NCI-H345 (cell line): ENCODE measurements at places on chromosomes 2 and 18.
A peak's percentile ranks its signal among the peaks of the same experiment; 100 is the strongest.

- DNase-seq = no peak
Observed at GRCh38 chr2:29157131-29157530, 41.9 kb downstream of the CLIP4 start.

GRCh38 chr18:9760641-9761040 is 52.5 kb downstream of the RAB31 start:
- no peak for DNase-seq

DNA sequence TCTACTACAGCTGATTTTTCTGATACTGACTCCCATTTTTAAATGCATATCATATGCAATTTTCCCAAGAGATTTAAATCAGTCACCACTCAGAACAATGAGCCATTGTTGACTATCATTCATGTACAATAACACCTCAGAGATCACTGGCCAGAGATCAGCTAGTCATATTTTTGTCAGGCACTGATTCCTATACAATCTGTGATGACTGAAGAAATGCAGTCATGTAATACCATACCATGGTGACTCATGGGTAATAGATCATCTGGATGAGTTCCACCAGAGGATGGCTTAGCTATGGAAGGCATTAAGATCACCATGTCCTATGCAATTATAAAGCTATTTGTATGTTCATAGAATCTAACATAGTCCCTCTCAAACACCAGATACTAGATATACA is 285.7 kb upstream of the DCC start:
- no peak for DNase-seq

DNA sequence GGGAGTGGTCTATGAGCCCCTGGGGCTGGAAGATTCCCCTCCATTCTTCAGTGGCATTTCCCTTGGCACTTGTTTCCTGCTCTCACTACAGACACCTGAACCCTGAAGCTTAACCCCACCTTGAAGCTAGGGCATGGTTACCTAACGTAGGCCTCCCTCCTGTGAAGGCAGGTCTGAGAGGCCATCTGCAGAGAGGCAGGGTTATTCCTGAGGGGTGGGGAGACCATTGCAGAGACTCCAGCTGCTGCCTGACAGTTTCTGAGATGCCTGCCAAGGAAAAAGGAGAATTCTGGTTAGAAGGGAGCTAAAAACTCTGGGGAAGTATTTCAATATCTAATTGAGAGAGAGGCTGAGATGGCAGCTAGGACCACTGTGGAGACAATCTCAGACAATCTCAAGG is 119.3 kb upstream of the NDUFV2 start:
- no peak for DNase-seq

DNA sequence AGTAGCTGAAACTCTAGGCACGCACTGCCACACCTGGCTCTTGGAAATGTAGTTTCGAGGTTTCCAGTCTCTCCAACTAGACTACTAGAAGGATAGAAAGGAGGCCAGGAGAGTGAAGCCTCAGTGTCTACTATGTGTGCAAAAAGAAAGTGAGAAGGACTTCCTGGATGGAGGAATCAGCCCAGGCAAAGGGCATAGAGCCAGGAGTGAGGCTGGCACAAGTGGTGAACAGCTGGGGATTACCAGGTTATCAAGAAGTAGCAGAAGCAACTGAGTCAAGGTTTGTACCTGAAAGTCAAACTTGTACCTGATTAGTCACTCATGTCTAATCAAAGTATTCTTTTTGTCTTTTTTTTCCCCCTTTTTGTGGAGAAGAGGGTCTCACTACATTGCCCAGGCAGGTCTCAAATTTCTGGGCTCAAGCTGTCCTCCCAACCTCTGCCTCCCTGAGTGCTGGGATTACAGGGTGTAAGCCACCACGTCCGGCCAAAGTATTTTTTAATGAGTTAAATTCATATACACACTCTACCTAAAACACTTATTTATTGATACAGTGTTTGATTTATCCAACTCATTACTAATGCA is 8.7 kb upstream of the FZD5 start:
- DNase-seq = no peak

- no peak for DNase-seq
Observed at GRCh38 chr2:174063492-174064092, 98.4 kb upstream of the SP3 start.

DNA sequence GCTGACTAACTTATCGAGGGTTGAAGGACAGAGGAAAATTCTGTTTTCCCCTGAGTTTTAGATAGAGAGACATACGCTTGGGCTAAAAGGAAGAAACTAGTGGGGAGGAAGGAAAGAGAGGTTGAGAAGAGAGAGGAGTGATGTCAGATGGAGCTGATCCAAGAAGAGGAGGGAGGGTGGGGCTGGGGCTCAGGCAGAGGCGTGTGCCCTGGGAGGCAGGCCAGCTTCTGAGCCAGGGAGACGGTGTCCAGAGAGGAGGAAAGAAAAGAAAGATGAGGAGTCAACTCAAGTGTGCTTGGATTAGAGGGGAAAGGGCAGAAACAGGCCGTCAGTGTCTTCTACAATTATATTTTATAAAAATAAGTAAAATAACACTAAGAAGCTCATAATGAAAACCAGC is 56.2 kb downstream of the EMILIN2 start:
- DNase-seq = no peak

GRCh38 chr2:217816396-217816869 is 186.4 kb downstream of the TNS1 start:
- DNase-seq = no peak

GRCh38 chr2:226451486-226451885 is 348.1 kb downstream of the IRS1 start:
- no peak for DNase-seq

GRCh38 chr18:31791817-31792579 is 31.3 kb upstream of the SLC25A52 start:
- no peak for DNase-seq

DNA sequence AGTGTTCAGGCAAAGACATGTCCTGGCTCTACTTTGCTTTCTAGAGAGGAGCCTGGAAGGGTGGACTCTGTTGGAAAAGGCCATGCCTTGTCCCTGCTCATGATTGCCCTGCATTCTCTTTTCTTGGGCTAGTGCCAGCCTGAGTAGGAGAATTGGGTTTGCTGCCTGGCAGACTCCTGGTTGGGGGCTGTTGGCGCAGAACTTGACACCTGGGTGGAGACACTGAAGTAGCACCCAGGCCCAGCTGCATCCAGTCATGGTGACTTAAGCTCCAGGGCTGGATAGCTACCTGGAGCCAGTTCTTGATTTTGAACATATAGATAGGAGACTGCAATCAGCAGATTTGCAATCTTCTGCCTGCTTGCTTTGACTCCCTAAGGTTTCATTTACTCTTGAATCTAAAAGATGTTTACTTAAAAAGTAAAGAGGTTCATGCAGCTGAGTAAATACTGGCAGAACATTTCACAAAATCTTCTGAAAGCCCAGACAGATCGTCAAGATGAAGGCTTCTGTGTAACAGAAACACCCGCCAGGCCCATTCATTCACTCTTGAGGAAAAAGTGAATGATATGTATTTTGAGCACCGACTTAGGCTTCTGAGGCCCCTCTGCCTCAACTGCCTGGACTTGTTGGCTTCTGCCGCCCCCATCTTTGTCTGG is 38.0 kb upstream of the YWHAQ start:
- peak; percentile 92 for DNase-seq

- no peak for DNase-seq
Observed at GRCh38 chr2:160157861-160158829, 41.9 kb downstream of the ITGB6 start.

DNA sequence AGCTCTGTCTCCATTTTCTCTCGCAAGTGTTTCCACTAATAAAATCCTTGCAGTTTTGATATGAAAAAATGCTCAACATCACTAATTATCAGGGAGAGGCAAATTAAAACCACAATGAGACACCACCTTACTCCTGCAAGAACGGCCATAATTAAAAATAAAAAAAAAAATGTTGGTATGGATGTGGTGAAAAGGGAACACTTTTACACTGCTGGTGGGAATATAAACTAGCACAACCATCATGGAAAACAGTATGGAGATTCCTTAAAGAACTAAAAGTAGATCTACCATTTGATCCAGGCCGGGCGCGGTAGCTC is 49.8 kb upstream of the GREB1L start:
- DNase-seq = no peak

GRCh38 chr18:22946217-22946616 is 13.1 kb downstream of the RBBP8 start:
- DNase-seq = no peak

DNA sequence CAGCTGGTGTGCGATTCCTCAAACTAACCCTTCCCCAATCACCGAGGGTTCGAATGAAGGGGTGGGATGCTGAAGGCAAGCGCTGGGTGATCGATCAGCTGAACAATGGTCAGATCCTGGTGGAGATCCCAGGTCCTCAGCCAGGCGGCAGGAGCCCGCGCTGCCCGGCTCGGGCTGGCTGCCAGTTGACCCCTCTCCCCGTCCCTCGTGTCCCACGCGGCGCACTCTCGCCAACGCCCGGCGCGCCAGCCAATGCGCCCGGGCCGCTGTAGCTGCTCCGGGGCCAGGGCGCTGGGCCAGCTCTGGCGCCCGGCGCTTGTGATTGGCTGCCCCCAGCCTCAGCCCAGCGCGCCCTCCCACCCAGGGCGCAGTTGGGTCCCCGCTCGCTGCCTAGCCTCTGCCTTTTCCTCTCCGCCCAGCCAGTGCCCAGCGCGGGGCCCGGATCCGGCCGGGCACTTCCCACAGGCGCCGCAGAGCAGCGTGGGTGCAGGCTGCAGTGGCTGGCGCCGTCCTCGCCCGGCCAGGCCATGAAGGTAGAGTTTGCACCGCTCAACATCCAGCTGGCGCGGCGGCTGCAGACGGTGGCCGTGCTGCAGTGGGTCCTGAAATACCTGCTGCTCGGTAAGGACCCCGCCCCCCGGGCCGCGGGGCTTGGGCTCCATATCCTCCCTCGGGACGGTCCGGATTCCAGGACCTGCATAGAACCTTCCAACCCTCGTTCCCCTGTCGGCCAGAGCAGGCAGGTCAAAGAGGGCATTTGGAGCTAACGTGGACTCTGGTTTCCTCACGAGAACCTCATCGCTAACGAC is at the start of gene MOGAT1:
MOGAT1 (plus strand) TSS at position 400 of the 809 bp plus-strand sequence; CDS start at position 528, 128 bp downstream.
- DNase-seq = peak; percentile 36

DNA sequence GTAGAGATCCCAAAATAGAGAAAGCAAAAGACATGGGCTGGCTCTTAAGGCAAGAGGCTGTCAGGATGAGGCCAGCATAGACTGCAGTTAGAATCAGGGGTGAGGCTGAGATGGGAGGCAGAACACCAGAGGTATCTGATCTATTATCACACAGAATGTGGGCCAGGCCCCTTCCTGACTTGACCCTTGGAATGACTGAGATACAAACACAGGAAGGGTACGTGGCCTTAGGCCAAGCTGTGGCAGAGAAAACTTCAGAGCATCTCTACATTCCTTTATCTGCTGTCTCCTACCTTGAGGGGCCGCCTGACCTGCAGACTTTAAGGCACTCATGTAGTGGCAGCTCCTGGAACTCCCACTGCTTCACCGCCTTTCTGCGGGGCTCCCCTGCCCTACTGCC is 28.4 kb downstream of the TMEM17 start:
- no peak for DNase-seq

GRCh38 chr2:86344404-86344803 is 7.0 kb upstream of the REEP1 start:
- DNase-seq = no peak

- no peak for DNase-seq
Observed at GRCh38 chr2:66481100-66481549, 46.2 kb downstream of the MEIS1 start.

GRCh38 chr18:72444798-72445155 is 99.4 kb downstream of the CBLN2 start:
- DNase-seq = no peak

GRCh38 chr2:190466819-190467446 is 58.8 kb downstream of the MFSD6 start:
- peak; percentile 47 for DNase-seq

GRCh38 chr2:29865512-29865911 is 55.9 kb downstream of the ALK start:
- no peak for DNase-seq

- DNase-seq = no peak
Observed at GRCh38 chr2:71787476-71788185, 334.3 kb downstream of the DYSF start.

- DNase-seq = no peak
Observed at GRCh38 chr18:37741032-37741623, 175.5 kb upstream of the CELF4 start.

DNA sequence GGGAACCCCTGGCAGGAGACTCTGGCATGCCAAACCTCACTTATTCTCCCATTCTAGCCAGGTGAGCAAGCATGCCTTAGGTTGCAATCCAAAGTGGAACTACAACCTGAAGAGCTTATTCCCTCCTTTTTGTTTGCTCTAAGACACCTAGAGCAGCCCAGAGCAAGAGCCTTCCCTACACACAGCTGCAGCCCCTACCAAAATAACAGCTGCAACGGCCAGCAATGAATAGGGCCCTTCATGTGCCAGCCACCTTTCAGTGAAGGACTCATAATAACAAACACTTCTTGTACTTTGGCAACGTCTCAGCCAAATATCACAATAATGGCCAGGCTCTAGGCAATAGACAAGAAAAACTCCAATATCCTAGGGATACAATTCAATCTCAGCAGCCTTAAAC is 178.7 kb downstream of the ALK start:
- no peak for DNase-seq

DNA sequence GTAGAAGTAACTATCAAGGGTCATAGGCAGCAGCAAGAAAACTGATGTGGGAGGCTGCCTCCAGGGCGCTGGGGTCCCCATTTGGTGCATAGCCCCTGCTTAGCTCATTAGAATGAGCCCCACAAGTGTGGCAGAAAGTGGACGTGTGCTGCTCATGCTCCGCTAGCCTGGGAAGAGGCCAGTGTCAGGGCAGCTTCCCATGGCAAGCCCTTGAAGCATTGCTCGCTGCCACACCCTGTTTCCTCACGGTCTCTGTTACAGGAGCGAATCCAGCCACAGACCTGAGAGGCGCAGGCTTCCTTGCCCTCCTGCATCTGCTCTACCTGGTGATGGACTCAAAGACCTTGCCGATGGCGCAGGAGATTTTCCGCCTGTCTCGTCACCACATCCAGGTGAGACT is 22.5 kb downstream of the ELMOD3 start:
- no peak for DNase-seq

- DNase-seq = no peak
Observed at GRCh38 chr2:177322801-177323261, 58.3 kb upstream of the NFE2L2 start.

GRCh38 chr2:28470759-28471158 is 25.1 kb upstream of the PLB1 start:
- no peak for DNase-seq

DNA sequence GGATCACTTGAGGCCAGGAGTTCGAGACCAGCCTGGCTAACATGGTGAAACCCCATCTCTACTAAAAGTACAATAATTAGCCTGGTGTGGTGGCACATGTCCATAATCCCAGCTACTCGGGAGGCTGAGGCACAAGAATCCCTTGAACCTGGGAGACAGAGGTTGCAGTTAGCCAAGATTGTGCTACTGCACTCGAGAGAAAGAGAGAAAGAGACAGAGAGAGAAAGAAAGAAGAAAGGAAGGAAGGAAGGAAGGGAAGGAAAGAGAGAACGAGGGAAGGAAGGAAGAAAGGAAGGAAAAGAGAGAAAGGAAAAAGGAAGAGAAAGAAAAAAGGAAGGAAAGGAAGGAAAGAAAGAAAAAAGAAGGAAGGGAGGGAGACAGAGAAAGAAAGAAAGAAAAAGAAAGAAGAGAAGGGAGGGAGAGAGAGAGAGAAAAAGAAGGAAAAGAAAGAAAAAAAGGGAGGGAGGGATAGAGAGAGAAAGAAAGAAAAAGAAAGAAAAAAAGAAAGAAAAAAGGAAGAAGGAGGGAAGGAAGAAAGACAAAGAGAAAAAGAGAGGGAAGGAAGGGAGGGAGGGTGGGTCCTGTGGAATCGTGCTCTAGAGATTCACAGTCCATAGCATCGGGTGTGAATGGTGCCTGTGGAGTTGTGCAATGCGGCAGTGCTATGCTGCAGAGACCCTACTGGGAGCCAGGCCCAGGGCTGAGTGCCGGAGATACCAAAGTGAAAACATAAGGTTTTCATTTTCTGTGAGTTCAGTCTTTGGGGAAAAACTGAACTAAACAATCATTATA is 4.6 kb upstream of the SDC1 start:
- DNase-seq = no peak
